Foreskin fibroblast (primary cell): ENCODE measurements at places on chromosomes 13 and 19.
A peak's percentile ranks its signal among the peaks of the same experiment; 100 is the strongest.

- no peak for DNase-seq
Measured at GRCh38 chr13:41833201-41833600, 127.7 kb downstream of the VWA8 start.

GRCh38 chr13:51715613-51716012, 88.3 kb downstream of the DHRS12 start:
- no peak for DNase-seq

- DNase-seq = no peak
Measured at GRCh38 chr13:60167121-60167520, 3.4 kb upstream of the DIAPH3 start.

- peak; percentile 63 for DNase-seq
Measured at GRCh38 chr13:36858290-36858689, 39.3 kb downstream of the RFXAP start.

DNA sequence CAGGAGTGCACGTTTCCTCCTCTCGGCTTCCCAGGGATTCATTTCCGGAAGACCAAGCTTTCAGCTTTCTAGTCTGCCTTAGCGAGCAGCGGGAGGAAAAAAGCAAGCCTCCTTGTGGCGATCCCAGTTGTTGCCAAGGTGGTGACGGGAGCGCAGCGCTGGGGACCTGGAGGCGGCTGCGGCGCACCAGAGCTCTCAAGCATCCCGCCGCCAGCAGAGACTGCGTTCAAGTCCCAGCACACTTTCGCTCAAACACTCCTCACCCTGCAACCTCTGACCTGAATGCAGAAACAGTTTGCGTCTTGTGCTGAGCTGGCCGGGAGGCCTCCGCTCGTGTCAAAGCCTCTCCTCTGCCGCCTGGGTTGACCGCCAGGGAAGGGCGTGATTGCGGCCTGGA, 4.9 kb downstream of the GSX1 start:
- DNase-seq = peak; percentile 20

GRCh38 chr13:61247149-61247936, 168.3 kb downstream of the PCDH20 start:
- no peak for DNase-seq

- DNase-seq = no peak
Measured at GRCh38 chr19:30255791-30256495, 116.2 kb upstream of the ZNF536 start.

GRCh38 chr19:45812297-45812696, 2.8 kb downstream of the RSPH6A start:
- no peak for DNase-seq

DNA sequence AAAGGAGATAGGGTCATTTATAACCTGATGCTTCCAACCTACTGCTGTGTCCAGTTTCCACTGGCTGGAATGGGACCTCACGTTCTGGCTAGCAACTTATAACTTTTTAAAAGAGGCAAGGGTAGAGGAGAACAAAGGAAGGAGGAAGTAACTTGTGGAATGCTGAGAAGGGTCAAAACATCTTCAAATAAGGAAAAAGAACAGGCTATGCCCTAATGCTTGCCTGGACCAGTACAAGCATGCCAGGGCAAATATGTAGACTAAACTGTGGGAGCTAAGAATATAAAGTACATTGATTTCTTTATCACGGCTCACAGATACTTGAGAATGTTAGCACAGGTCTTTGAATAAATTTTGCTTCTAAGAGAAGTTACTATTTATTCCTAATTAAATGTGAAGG, 1.5 kb upstream of the ZNF561 start:
- no peak for DNase-seq

DNA sequence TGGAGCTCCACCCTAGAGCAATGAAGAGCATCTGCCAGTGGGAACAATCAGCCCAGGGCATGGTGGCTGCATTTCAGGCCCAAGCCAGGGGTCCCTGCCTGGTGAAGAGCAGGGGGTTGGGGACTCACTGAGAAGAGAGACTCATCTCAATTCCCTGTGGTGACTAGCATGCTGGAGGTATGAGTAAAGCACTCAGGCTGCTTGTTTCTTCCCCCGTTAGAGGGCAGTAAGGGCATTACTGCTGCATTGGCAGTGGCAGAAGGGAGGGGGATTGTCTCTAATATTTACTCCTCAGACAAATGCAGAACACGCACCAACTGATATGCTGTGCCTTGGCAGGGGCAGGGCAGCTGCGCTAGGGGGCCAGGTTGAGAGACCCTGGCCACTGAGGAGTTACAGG, 329.1 kb downstream of the SLITRK5 start:
- no peak for DNase-seq

DNA sequence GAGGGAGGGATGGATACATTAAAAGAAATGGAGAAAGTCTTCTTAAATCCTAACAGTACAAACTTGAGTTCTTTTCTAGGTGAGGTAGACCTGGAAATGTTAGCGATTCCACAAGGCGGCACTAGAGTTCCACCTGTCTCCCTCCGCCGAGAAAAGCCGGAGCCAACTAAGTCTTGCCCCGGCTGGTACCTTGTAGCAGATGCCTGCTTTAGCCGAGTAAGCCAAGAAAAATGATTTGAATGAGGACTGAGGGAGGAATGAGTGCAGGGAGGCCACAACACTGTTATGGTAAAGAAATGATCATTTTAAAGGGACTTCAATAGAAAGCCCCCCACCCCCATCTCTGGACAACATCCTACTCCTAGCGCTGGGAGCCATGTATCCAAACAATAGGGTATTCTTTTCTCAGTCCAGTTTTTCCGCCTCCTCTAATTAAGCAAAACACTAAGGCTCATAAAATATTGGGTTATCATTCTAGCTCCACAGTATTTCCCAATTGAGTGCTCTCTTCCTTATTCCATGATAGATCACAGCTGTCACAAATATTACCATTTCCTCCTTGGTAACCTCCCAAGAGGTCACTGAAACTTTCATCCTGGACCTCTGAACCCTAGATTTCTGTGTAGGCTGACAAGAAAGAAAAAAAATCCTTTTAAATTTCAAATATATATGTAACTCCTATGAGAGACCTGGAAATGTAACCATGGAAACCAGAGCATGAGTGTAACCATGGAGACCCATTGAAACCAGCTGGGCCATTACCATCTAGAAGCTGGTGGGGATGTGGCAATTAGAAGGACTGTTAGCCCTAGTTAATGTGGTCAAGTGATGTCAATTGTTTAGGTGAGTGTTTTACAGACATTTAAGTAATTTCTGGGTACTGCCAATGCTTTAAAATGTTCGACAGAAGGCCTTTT, 58.3 kb downstream of the GPALPP1 start:
- DNase-seq = peak; percentile 95

DNA sequence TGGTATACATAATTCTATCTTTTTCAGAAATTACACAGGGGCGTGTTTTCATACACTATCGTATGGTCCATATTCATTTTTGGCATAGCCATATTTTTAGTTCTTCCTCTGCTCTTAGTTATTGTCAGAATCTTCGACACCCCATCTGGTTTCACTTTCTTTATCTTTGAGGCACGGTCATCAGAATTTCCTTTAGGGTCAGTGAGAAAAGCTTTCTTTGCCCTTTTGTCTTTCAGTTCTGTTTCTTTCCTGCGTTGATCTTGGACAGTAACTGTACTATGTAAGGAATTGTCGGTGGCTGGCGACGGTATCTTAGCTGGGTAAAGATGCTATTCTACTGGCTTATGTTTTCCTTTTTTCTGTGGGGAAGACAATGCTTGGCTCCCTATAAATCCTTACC, 10.6 kb upstream of the KIR2DL4 start:
- DNase-seq = no peak

DNA sequence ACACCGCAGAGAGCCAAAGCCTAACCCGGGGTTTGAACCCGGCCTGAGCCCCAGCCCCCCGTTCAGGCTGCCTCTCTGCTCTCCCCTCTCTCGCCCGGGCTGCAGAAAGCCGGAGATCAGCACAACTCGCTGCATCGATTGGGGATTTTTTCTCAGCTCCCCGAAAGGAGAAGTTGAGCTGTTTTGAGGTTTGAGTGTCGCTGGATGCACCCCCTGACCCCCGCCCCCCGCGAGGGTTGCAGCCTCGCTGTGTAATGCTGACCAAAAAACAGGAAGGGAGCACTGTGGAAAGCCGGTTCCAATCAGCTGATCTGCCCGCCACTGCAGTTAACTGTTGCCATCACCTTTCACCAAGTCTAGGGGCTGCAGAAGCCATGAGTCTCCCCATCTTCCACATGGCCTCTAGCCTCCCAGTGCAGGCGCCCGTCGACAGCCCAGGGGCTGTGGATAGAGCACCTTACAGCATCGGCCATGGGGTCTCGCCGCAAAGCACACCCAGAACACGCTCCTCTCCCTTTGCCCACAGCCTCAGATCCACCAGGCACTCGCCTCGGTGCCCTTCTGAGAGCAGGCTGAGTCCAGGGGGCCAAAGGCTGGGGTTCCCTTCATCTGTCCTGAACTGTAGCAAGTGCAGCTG, 34.5 kb downstream of the MYO9B start:
- DNase-seq = no peak

DNA sequence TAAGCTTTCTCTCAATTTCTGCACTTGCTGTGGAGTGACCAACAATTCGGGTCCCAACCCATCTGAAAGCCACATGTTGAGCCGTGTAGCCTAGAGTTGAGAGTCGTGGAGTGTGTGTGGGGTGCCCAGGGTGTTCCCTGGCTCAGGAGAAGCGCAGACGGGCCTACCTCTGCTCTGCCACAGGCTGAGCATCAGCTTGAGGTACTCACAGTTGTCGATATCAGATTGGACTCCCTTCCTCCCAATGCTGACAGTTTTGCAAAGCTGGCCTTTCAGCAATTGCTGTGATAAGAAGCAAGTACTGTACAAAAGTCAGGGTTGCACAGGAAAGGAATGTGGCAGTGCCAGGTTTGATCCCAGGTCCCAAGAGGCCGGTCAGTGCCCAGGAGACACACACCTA, 133.4 kb upstream of the SPACA7 start:
- no peak for DNase-seq

GRCh38 chr13:107217251-107217650, 649.3 kb upstream of the ARGLU1 start:
- no peak for DNase-seq

DNA sequence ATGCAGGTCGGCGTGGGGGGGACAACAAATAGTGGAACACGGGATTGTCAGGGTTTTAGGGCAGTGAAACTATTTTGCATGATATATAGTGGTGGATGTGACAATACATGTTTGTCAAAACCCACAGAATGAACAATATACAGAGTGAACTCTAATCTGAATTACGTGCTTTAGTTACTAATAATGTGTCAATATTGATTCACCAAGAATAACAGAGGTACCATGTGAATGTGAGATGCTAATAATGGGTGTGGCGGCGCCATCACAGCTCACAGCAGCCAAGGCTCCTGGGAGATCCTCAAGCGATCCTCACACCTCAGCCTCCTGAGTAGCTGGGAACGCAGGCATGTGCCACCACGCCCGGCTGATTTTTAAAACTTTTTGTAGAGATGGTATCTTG, 12.9 kb downstream of the ELAVL1 start:
- no peak for DNase-seq

DNA sequence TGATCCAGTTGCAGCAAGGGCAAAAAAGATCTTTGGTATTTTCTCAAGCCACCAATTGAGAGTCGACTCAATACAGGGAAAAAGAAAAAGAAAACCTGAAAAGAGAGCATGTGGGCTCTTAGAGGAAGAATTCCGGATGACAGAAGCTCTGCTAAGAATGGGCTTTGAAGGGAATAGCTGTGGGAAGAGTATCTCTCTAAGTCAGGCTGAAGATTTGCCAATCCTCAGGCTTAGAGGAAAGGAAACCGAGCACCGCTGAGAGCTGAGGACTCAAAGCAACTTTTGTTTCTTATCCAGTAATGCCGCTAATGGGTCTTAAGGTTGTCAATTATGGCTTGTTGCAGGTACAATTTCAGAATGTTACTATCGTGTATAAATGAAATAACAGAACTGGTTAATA, 166.4 kb downstream of the EFNB2 start:
- DNase-seq = no peak

DNA sequence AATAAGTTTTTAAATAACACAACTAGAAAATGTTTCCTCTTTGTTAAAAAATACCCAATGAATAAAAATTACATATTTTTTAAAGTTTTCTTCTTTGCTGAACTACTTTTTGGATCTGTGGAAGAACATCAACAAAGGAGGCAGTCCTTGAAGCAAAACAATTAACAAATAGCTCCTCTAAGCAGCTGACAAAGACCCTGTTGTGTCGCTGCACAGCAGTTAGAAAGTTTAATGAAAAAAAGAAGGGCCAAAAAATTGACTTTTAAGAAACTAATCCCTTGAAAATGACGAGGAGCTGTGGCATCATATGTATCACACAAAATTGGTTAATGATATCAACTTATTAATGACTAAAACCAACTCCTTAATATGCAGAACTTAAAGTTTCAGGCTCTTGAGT, 72.1 kb downstream of the SLITRK1 start:
- no peak for DNase-seq
